OCI-LY7 (cell line): ENCODE measurements at places on chromosomes 1 and 21.

DNA sequence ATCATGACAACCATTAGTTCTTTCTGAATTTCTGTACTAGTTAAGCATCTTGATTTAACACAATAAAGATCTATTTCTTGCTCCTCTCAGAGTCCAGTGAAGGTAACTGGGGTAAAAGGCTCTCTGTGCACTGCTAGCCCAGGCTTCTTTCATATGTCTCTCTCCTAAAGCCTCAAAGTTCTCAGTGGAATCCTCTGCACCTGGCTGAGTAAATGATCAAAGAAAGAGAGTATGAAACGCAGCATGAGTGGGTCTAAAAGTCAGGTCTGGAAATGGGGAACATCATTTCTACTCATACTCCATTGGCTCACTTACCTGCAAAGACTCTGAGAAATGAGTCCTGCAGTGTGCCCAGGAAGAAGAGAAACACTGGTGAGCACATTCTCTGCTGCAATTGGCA lies 418.5 kb downstream of the PTPRC start:
- no peak for DNase-seq

DNA sequence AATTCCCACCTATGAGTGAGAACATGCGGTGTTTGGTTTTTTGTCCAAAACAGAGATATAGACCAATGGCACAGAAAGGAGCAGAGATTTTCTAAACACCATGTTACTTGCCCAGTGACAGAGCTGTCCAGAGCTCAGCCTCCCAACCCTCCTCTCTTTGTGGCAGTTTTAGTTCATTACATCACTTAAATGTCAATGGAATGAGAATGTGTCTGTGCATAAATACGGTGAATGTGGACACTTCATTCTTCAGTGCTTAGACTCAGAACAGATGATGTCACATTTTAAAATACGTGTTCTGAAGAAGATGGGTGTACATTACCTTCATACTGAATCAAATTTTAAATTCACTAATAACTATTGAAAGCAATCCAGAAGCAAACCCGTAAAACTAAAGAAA lies 374.9 kb downstream of the DSCAM start:
- no peak for DNase-seq

DNA sequence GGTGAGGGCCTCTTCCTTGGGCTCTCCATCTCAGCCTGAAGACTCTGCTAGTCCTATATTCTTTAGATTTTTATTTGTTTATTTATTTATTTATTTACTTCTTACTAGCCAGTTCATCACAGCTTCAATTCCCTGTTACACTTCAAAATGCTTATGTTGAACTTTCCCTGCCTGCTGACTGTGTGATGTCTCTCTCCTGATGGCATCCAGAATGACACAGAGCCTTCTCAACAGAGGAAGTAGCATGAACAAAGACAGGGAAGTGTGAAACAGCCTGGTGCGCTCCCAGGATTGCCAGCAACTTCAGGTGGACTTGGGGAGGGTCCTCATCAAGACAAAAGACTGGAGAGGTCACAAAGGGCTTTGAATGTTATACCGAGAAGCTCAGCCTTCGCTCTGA lies 4.3 kb upstream of the IPO13 start:
- no peak for DNase-seq

DNA sequence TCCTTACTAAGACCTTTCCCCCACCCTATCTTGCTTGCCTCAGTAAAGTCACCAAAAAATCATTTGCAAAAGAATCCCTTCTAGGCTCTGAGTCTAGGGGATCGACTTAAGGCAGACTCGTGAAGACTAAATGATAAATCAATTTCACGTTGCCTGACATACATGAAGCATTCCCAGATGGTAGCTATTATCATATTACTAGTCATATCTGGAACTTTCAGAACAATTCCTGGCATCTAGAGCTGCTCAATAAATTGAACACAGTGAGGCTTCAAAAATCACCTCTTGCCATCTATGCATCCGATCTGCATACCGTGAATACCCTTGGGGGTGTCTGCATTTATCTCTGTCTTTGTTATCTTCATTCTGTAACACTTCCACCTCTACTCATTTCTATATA lies 49.6 kb upstream of the DAB1 start:
- no peak for DNase-seq

DNA sequence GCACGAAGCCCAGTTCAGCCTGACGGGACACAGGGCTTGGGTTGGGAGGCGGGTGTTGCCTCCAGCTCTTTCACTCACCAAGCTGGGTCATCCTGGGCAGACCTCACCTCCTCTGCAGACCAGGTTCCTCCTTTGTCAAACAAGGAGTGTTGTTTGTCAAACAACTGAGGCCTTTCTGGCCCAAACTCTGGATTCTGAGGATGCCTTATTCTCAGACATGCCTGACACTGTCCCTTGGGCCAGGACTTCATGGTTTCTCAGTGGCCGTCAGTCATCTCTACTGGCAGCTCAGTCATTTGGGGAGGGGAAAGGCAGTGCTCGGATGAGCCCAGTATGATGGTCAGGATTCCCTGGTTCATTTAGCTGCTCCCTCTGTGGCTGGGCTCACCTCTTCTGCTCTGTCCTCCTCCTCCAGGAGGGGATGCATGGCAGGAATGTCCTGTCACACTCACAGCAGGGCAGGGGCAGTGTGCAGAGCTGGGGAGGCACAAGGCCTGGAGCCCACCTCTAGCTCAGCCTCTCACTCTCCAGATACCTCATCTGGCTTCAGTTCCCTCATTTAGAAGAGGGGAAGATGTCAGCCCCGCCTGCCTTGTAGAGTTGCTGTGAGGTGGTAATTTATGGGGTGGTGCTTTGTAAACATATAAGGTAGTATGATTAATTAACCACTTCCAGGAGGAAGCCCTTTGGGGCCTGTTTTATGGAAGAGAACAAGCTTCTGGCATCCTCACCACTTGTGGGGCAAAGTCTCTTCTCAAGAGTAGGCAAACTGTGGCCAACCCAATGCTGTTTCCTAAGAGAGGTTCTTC lies 20.6 kb downstream of the SLC2A1 start:
- no peak for DNase-seq

DNA sequence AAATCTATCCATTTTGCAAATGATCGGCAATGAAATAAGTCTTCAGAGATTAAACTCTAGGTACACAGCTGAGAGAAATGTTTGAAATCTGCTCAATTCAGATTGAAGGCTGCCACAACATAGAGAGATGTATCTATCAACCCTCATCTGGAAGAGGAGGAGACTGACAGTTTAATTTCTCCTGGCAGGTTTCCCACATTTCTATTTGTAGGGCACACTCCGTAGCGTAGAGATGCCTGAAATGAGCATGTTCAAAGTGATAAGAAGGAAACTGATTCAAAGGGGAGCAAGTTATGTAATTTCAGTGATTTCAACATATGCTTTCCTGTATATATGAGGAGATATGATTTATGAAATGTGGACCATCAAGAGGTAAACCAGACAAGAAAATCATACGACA lies 44.1 kb downstream of the NIBAN1 start:
- no peak for DNase-seq

- DNase-seq, result no peak
Measured at GRCh38 chr1:2199042-2199810, 4.7 kb upstream of the FAAP20 start.

DNA sequence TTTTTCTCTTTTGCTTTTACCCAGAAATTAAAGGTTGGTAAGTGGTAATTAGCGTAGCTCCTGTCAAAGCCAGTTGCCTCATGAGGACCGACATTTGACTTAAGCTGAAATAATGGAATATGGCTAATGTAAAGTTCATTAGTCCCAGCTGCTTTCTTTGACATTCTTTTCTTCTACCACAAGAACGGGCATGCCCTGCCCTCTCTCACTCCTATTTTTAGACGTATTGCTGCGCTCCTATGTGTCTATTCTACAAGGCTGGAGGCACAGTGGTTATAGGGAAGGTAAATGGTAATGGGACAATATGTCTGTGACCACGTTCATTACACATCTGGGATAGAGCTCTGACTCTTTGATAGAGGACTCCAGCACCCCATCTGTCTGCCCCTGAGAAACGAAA lies 6.8 kb downstream of the CORT start:
- no peak for DNase-seq

DNA sequence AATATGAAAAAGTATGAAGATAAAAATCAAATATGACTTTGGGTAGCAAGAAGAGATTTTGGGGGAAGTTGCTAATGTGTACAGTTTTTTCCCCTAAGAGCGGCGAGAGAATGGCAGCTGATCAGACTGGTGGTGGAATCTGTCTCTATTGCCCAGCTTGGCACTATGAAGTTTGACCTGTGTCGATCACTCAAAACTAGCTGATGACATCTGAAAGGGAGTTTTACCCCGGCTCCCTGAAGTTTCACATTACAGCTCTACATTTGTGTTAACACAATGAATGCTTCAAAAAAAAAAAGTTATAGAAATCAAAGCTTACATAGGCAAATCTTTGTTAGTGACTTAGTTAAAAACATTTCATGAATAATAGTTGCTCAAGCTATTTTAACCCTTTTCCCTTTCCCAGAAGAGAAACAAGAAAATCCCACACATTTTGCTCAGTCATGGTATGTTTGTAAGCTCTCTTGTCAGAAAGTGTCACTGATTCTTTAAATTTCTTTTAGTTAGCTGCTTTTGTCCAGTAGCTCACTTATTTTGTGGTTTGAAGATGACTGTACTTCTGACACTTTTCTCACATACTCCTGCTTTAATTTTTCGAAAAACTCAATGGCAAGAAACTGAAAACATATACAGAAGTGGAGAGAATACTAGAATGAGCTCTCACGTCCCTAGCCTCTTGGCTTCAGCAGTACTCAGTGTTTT lies 41.3 kb downstream of the DYRK1A start:
- no peak for DNase-seq

DNA sequence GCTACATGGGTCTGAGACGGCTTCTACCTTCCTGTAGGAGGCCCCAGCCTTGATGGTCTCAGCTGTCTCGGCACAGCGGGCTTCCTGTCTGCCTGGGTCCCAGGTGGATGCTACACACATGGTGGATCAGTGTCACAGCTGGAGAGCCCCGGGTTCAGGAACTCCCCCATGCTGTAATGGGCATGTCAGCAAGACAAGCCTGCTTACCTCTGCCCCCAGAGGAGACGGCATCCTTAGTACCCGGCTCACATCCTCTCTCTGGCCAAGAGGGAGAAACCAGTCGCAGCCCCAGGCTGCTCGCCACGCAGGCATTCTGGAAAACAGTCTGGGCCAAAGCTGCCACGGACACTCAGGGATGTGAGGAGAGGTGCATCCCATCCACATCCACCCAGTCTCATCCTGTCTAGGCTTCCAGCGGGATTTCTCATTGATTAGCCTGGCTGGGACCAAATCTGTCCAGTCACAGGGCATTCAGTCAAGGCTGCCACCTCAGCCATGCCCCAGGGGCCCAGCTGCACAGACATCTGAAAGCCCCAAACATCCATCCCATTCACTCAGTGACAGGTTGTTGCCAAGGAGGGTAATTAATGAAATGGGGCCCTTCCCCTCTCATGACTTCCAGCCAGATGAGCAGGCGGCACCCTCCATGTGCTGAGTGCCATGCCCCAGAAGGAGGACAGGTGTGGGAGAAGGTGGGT lies 10.5 kb downstream of the SNAP47 start:
- DNase-seq, result no peak

- DNase-seq, result no peak
Measured at GRCh38 chr1:54227091-54227602, 27.2 kb downstream of the MRPL37 start.

GRCh38 chr1:59903141-59903754 lies 23.3 kb downstream of the CYP2J2 start:
- no peak for DNase-seq

DNA sequence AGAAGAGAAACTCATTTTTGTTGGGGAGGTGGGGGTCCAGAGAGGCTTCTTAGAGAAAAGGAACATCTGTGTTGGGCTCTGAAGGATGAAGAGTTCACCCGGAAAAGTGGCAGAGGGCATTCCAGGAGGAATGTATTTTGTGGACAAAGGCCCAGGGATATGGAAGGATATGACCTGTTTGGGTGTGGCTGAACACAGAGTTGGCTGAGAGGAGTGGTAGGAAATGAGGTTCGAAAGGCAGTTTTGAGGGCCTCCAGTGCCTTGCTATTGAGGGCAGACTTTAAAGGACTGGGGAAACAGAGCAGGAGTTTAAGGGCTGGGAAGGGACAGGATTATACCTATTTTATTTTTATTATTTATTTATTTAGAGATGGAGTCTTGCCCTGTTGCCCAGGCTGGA lies 27.3 kb upstream of the WASF2 start:
- no peak for DNase-seq

DNA sequence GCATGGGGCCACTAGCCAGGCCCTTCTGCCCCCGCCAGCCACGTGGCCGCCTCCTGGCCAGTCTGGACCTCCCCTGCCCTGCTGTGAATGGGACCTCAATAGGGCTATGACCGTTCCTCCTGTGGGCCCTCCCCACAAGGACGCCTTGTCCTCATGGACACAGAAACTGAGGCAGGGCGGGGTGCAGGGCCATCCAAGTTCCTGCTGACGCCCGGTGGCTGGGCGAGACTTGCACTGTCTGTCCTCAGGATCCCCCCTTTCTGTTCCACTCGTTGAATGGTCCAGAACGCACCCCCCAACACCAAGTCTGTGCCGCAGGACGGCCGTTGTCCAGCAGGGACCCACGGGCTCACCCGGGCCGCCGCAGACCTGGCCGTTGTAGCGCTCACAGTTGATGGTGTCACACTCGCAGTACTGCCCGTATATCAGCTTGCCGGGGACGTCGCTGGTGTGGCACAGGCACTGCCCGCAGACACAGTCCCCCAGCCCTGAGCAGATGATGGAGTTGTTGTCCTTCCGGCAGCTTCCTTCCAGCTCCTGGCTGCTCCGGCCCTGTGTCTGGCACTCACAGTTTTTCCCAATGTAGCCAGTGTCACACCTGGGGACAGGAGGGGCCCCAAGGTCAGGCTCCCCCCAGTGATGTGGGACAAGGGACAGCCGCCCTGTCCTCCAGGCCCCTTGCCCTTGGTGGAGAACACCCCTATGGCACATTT lies 16.3 kb upstream of the PTTG1IP start:
- DNase-seq, result no peak

DNA sequence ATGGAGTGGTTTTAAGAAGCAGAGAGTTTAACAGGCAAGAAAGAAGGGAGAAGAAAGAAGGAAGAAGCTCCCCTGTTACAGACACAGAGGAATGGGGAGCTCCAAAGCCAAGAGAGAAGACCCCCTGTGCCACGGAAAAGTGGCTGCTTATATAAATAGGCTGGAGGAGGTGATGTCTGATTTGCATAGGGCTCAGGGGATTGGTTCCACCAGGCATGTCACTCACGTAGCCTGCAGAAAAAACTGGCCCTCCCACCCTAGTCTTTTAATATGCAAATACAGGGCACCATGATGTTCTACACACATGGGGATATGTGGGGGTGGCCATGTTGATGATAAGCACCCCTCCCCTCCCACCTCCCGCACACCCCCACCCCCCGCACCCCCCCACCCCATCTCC lies 99.6 kb downstream of the ETS2 start:
- no peak for DNase-seq

DNA sequence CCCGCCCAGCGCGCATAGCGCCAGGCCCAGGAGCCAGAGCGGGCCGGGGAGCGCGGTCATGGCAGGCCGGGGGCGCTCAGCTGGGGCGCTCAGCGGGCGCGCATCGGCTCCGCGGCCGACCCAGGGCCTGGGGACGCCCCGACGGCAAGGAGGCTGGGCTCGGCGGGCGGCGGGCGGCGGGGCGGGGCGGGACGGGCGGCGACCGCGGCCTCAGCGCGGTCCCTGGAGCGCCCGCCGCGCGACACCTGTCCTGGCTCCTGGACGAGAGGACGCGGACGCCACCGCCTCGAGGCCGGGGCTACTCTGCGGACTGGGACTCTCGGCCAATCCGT lies 273 bp downstream of the BMP8B start:
- no peak for DNase-seq

GRCh38 chr1:226956942-226957713 lies 17.0 kb downstream of the COQ8A start:
- no peak for DNase-seq

GRCh38 chr1:227560393-227561173 lies 2.8 kb upstream of the ZNF678 start:
- DNase-seq, result no peak

- no peak for DNase-seq
Measured at GRCh38 chr1:10401281-10401680, 2.4 kb downstream of the PGD start.
